ENCODE measurements at places on chromosomes 5 and 9.

GRCh38 chr5:135503871-135504270 is 31.9 kb downstream of the NEUROG1 start:
- DNase-seq, result no peak

GRCh38 chr5:135391116-135391868 is 7.7 kb downstream of the MACROH2A1 start:
- peak; percentile 71 for DNase-seq

DNA sequence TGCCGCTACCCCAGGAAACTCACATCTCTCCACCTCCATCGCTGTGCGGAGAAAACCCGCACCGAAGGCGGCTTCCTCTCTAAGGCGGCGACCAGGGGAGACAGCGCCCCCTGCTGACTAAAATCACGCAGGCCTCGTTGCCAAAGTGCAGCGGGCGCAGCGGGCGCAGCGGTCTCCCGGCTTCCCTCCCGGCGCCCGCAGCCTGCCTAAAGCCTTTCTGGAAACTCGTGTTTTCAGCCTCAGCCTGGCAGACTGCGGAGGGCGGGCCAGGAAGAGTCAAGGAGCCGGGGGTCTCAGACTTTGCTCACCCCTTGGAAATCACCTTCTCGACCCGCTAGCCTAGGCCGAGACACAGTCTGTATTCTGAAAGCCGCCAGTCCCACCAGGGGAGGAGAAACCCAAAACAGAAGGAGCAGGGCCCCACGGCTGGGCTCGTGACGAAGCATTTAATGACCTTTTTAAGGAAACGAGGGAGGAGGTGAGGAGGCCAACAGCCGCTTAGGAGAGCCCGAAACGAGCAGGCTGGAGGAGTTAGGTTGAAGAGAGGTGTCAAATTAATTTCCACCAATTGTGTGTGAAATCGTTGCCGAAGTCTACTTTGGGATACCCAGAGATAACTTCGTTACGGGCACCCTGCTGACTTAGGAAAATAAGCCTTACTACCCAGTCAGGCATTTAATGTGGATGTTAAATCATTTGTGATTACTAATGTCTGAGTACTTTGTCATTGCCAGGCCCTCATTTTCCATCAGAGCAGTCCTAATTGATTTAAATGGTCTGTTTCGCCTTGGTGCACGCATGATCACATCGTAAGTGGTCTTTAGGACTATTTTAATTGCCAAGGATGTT is 7.3 kb upstream of the FOXB2 start:
- no peak for DNase-seq

DNA sequence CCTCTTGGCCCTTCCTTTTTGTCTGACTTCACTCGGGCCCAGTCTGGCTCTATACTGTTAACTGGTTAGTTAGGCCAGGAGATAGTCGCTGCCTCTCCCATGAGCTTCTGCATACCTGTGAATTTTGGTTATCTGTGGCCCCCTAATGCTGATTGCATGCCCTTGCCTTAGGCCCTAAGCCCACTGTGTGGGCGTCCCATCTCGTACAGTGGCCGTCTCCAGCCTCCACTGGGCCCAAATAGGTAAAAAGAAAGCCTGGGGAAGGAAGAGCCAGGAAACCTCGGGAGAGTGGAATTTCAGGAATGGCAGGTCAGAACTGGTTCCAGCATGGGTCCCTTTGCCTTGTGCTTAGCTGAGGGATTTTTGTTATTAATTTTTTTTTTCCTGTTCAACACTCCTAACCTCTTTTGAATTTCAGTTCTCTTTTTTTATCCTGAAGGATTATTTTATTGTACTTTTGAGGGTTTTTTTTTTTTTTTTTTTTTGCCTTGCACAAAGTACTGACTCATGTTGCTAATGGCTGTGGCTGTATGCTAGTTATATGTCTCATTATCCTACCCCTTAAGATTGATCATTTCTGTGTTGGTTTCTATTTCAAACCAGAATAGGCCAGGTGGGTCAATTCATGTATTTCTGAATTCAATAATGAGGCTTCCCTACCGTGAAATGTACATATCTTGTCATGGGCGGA is 3.4 kb downstream of the PRRC2B start:
- DNase-seq, result no peak

DNA sequence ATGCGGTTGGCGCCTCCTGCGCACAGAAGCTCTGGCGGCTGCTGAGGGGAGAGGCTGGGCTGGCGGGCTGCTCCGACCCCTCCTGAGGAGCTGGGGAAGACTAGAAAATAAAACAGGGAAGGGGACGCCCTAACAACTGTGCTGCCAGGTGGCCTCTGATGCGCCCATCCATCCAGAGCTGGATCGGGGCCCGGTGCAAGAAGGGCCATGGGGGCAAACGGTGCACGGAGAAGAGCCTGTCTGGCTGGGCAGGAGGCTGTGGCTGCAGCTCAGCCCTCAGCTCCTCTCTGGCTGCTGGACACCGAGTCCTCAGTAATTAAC is 21.0 kb upstream of the MRNIP start:
- no peak for DNase-seq

GRCh38 chr5:31485376-31486207 is 46.3 kb downstream of the DROSHA start:
- no peak for DNase-seq

GRCh38 chr9:90843525-90843924 is 41.9 kb downstream of the SYK start:
- no peak for DNase-seq

GRCh38 chr5:130295235-130295634 is 391.0 kb downstream of the CHSY3 start:
- DNase-seq, result no peak

- DNase-seq, result no peak
Measured at GRCh38 chr9:36245906-36246305, 12.3 kb downstream of the GNE start.

- peak; percentile 25 for DNase-seq
Measured at GRCh38 chr9:70080481-70081119, 37.0 kb downstream of the MAMDC2 start.

GRCh38 chr9:3777137-3777536 is 251.3 kb upstream of the RFX3 start:
- DNase-seq, result no peak

- DNase-seq, result no peak
Measured at GRCh38 chr5:140989254-140990020, 23.2 kb downstream of the PCDHAC2 start.

DNA sequence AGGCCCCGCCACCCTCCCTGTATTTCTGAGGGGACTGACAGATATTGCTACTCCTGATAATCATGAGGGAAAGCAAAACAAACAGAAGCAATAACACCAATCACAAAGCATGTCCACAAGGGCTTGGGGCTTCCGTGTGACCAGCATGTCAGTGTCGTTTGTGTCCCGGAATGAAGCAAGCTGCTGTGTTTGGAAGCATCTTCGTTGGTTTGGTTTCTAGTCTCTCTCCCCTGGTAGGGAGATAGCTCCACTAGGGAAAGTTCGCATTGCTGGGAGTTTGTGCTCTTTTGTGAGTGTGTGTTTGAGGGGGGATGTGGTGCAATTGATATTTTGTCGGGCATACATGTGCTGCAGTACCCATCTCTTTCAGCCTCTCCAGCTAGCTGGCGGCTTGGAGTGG is 1.4 kb downstream of the GRIA1 start:
- DNase-seq, result no peak

DNA sequence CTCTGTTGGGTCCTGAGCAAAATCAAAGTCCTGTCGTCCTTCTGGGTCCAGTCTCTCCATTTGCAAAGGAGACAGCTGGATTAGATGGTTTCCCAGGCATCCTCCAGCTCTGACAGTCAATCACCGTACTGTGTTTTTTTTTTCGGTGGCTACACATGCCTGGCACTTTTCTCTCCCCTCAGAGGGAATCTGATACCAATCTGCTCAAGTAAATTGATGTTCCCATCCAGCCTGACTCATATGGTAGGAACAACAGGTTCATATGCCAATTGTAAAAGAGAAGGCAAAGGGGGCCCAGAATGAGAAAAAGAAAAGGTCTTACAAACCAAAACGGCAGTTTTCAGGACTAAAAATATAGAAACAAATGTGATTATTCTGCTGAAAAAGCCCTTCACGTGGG is 1.2 kb downstream of the FBXO10 start:
- no peak for DNase-seq

DNA sequence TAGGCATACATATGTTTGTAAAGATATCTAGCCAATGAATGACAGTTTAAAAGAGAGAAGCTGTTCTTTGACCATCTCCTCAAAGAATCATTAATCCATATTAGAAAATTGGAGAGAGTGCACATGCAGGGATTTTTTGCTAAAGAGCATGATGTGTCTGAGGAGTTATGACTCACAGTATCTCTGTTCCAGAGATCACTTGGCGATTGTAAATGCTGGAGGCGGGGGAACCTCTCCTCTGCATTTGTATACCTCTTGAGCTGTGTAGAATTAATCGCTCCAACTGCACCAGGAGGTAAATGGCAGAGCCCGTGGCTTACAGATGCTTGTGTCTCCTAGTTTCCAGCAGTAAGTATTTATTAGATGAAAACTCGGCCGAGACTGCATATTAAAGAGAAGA is 3.6 kb upstream of the SPATA31D1 start:
- no peak for DNase-seq

GRCh38 chr5:90390928-90391327 is 18.6 kb downstream of the CETN3 start:
- no peak for DNase-seq

- peak; percentile 42 for DNase-seq
Measured at GRCh38 chr9:93207326-93207814, 23.4 kb downstream of the WNK2 start.

- DNase-seq, result no peak
Measured at GRCh38 chr9:80144856-80145255, 573.1 kb downstream of the TLE4 start.

DNA sequence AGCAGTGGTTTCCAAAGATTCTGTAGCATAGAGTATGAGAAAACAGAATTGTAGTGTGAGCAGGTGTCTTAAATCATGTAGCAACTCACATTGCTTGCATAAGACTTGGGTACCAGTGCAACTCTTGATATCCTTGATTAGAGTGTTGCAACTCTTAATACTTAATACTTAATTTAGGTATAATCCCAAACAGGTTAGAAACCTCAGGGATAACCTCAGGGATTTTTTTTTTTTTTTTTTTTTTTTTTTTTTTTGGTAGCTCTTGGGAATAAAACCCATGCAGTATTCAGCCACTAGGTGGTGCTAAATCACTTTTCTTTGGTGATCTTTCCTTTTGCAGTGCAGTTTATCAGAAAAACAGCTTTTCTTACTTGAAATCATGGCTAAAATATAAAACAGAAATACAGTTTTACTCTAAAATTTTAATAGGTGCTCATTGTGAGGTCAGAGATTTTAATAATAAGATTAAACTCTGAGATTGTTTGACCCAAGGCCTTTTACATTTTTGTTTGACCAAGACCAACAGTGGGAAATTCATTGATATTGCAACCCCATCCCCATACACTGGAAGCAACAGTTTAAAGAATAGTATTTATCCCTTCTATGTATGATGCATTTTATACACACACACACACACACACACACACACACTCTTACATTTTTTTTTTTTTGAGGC is 55.3 kb downstream of the ERAP1 start:
- DNase-seq, result no peak

- DNase-seq, result no peak
Measured at GRCh38 chr5:33556330-33557328, 115.9 kb downstream of the TARS1 start.

DNA sequence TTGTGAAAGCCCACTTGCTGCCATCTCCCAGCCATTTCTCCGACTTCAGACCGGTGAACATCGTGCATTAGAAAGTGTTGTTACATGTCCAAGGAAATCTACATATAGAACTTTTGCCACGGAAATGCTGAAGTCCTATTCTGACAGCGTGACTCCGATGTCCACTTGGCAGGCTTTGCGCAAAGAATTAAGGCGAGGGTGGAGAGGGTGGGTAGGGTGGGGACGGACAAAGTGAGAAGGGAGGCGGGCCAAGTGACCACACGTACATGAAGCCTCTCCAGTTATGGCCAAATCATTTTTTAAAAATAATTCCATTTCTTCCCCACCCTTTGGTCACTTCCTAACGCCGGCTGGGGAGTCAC is 460 bp upstream of the ACO1 start:
- DNase-seq, result no peak

Data from GM04504 (cell line).